NCI-H2107 (cell line): ENCODE measurements at places on chromosomes 5 and 9.

GRCh38 chr9:21728781-21729180, 73.7 kb upstream of the MTAP start:
- no peak for DNase-seq

- no peak for DNase-seq
These were observed 66.7 kb downstream of the IQGAP2 start for GRCh38 chr5:76469656-76470290.

DNA sequence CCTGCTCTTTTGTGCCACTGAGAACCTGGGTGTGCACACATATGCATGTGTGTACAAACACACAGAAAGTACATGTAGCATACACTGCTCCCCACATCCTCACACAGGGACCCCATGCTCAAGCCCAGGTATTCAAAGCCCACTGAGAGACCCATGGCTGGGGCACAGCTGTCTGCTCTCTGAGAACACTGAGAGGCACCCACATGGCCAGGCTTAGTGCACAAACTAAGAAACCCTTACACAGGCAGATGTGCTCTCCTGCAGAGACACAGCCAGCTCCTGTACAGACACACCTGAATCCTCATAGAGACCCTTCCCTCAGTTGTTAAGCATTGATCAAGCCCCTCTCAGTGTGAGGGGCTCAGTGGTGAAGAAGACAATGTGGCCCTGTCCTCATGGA, 92.5 kb downstream of the CACNA1B start:
- DNase-seq = no peak

DNA sequence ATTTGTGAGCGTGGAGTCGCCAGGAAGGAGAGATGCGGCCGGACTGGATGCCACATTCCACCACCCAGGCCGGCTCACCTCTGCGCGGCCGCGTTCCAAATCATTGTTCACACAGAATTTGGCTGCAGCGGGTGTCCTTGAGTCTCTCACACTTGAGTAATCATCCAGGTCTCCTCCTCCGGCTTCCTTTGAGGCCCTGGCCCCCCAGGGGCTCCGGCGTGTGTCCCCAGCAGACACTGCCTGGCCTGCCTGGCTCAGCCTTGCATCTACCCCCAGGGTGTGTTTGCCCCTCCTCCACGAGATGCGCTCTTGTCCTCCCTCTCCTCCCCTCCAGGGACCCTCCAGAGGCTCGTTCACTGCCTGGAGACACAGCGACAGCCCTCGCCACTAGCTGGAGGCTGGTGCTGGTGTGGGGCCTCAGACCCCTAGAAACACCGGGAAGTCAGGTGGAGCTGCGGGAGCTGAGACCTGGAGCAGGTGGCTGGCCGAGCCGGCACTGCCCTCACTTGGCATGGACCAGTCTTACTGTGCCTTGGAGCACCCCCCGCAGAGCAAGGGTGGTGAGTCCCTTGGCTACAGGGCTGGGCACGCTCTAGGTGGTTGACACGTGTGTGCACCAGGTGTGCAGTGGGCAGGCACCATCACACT, 7.0 kb upstream of the SLC9A3 start:
- no peak for DNase-seq

DNA sequence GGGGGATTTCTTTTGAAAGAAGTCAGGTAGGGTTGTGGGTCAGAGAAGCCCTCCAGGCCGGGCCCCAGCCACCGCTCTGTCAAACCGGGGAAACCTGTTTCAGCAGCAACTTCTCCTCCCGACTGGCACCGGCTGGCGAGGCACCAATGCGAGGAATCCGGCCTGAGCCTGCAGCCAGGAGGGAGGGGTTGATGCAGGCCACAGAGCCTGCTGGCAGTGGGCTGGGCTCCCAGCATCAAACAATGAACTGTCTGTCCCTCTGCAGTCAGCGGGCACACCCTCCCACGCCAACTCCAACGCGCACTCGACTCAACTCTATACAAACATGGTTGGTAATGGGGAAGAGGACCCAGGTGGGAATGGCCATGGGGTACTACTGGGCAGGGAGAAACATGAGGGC, 12.1 kb downstream of the PCDH1 start:
- no peak for DNase-seq

DNA sequence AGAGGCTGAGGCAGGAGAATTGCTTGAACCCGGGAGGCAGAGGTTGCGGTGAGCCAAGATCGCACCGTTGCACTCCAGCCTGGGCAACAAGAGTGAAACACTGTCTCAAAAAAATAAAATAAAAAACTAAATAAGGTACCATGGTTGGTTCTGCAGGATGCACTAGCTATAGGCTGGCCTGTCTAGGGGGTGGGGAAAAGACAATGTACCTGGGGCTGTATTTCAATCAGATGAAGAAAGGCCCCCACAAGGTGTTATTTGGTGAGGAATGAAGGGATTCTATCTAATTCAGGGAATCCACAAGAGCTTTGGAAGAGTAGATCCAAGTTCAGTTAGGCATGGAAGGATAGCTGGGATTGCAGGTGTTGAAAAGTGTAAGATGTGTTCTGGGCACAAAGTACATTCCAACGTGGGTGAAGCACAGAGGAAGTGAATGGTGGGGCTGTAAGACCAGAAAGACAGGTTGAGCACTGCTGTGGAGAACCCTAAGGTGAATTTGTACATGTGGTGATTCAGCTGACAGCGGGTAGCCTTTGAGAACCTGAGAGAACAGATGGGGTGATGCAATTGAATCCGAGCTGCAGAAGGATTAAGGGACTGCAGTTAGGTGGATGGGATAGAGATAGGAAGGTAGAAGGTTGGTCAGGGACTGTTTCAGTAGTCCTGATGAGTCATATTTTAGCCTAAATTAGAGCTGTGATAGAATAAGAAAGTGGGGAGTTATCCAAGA, 71.8 kb downstream of the CAST start:
- DNase-seq = no peak

DNA sequence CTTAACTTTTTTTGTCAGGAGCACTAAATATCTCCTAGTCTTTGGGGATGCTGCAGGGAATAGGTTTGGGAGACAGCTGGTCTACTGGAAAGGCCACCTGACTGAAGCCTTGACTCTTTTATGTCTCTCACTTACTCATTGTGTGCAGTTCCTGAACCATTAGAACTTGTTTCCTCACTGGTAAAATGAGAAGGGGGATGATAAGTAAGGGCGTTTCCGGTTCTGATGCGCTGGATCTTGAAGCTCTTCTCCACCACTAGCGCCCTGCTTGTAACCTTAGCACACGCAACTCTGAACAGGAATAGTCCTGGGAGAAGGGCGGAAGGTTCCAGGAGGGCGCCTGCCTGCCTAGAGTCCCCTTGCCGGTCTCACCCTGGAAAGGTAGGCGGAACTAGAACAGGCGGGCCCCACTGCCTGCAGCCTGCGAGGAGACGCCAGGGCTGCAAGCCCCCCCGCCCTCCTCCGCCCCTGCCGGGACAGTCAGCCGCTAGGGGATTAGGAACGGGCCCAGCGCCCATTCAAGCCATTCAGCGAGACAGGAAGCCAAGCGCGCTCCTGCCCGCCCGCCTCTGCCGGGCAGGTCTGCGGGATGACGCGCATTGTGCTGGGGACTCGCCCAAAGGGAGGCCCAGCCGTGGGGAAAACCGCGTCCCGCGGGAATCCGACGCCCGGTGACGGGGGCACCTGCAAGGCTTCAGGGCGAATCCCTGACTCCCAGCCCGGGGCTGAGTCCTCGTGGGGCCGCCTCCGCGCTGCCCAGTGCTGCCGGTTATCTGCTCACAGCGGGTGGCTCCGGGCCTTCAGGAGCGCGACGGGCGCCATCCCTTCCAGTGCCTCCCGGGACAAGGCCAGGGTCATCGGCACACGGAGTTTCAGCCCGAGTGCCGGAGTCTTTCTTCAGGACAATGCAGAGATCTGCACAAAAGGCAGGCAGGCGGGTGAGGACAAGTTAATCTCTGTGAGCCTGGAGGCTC, 44.0 kb upstream of the XPA start:
- no peak for DNase-seq

- DNase-seq = no peak
These were observed 179.7 kb upstream of the ANKRD55 start for GRCh38 chr5:56412601-56413379.

GRCh38 chr9:136928591-136928990, 15.9 kb downstream of the FBXW5 start:
- no peak for DNase-seq

- no peak for DNase-seq
These were observed 250.0 kb upstream of the SLC30A5 start for GRCh38 chr5:68843624-68844364.

- no peak for DNase-seq
These were observed 49.5 kb upstream of the SUSD1 start for GRCh38 chr9:112224401-112225289.

GRCh38 chr9:113785334-113785733, 90.8 kb upstream of the ZNF618 start:
- no peak for DNase-seq

DNA sequence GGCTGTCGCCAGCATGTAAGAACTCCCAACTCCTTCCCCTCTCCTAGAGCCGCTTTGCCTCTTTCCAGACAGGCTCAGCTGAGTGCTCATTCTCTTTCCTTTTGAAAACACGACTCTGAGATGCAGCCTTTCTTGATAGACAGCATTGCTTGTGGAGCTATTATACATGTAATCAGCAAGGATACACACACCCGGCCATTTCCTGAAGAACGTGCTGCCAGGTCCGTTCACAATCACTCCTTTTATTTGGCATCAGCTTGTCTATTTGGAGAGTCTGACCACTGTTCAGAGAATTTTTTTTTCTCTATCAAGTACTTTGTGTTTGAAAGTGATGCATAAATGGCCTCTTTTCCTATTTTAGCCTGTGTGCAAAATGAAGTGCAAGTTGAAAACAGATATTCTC, 328.7 kb downstream of the MARCHF11 start:
- DNase-seq = no peak

DNA sequence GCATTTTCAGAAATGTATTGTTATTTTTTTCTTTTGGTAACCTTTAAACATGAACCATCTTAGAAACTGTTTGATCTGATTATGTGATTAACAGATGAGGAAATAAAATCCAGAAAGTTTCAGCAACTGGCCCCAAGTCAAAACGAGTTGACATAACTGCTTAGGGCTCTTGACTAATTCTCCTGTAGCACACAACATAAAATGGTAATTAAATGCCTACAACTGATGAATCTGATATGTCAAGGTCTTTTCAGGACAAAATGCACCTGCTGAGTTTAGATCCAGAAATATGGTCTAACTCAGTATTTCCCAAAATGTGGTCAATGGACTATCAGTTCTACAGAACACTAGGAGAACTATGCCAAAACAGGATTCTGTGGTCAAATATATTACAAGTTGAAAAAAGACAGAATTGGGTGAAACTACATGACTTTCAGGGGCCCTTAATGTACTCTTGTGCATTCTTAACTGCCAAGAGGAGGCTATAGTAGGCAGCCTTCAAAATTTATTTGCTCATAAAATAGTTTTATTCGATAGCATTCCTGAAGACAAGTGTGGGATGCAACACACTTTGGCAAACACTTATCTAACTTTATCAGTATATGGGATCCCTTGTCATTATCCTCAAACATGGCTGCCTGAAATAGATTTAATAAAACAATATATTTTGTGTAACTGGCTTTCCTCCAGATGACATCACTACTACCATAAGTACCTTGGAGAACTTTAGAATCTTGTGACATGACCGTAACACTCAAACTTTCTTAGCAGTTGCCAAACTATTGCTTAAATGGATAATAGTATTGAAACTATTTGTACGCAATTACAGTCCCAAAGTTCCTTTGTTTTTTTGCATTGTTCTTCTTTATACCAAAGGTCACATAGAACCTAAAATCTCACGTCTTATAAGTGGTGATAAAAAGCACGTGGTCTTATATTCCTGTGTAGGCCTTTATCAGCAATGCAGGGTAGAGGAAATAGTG, 59.4 kb downstream of the FBN2 start:
- DNase-seq = no peak

GRCh38 chr9:89812556-89813181, 207.9 kb downstream of the GADD45G start:
- DNase-seq = no peak

DNA sequence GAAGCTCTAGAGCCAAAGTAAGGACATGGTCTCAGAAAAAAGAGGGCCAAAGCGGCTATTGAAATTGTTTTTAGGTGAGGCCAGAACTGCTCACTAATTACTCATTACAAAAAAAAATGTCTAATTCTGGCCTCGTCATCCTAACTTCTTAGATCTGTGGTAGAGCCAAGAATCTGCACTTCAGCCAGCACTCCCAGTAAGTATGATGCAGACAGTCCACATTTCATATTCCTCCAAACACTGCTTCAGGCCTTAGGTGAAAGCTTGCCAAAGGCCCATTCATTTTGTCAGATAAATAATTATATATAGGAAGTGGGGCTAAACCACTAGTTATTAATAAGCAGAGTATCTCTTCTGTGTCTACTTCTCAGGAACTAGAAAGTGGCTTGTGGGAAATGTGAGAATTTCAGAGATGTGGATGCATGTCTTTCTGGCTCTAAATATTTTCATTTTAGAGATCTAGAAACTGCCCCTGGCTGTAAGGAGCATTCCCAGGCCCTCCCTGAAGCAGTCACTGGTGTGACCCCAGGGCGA, 554.0 kb downstream of the TLE4 start:
- DNase-seq = no peak

DNA sequence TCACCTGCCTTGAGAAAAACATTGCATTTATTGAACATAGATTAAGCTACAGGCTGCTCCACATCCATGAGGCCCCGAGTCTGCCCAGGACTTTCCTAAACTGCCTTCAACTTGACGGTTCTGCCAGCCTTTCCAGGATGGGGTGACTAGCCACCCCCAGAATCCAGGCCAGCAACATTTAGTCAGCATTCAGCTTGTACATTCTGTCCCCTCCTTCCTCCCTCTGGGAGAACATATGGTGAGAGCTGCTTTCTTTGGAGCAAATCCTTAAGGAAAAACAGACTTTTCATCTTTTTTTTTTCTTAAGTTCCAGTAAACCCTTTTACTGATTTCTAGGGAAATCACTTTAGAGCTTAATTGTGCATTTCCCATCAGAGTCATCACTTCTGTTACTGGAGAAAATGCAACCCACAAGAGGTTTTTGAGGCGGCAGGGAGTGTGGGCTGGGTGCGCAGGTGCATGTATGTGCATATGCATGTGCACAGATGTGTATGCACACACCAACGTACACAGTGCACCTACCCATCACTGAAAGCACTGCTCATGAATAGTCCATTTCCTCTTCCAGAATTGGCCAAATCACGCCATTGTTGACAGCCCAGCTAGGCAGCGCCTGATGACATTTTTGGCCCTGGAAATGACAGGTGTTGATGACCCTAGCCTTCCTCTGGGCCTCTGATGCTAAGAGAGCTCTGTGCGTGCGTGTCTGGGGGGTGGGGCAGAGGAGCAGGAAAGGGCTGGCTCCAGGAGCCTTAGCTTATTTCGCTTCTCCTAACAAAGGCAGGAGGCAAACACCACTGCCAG, 145.6 kb downstream of the HSD17B3 start:
- no peak for DNase-seq

DNA sequence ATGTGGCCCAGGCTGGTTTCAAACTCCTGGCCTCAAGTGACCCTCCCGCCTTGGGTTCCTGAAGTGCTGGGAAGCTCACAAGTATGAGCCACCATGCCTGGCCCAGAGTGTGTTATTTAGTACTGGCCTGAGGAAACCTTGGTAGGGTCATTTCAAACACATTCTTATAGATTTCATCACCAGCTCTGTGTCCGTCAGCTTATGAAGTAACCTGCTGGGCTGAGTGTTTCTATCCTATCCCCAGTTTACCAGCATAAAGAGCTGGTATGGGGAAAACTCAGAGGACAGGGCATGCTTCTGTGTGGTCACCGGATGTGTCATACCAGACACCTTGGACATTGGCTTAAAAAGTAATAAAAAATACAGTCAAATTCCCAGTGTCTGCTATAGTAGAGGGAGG, 45.3 kb downstream of the PTPN3 start:
- DNase-seq = no peak
